ENCODE measurements at places on chromosomes 7 and 10. TPM values are rescaled to one million over a fixed set of nuclear protein-coding genes. Genes with fewer than 3 reads are reported as not detected.

GRCh38 chr7:27198138-27198841 lies 1.6 kb downstream of the HOXA13 start:
- no peak overlapping the region for H3K4me3 ChIP-seq
- no peak for DNase-seq
- H3K4me1 ChIP-seq: peaks cover 50% of the 10 kb centered on the region
- no peak overlapping the region for H3K27ac ChIP-seq
- no peaks in the 10 kb centered on the region for H3K36me3 ChIP-seq
- H3K27me3 ChIP-seq: peaks cover 86% of the 10 kb centered on the region

GRCh38 chr10:7511612-7512011 lies 100.8 kb upstream of the SFMBT2 start:
- no peak overlapping the region for H3K4me3 ChIP-seq
- H3K36me3 ChIP-seq: no peaks in the 10 kb centered on the region
- no peak overlapping the region for H3K27ac ChIP-seq
- H3K27me3 ChIP-seq: no peaks in the 10 kb centered on the region

- H3K4me1 ChIP-seq: no peaks in the 10 kb centered on the region
- no peak overlapping the region for H3K27ac ChIP-seq
- H3K27me3 ChIP-seq: no peaks in the 10 kb centered on the region
- no peaks in the 10 kb centered on the region for H3K36me3 ChIP-seq
These were observed 347.2 kb downstream of the LRMDA start for GRCh38 chr10:75778665-75779064.

Gene ACBD7
- total RNA-seq: not detected

- H3K4me1 ChIP-seq: peaks cover 25% of the 10 kb centered on the region
- H3K4me3 ChIP-seq: peak overlapping the region; percentile 94
- peaks cover 9% of the 10 kb centered on the region for H3K36me3 ChIP-seq
- H3K27me3 ChIP-seq: no peaks in the 10 kb centered on the region
- DNase-seq: no peak
These were observed 767 bp downstream of the KRIT1 start for GRCh38 chr7:92244808-92245486.

Gene SAMD9
- total RNA-seq: 5.0 TPM

GRCh38 chr7:134766779-134767519 lies 12.5 kb upstream of the CALD1 start:
- H3K27ac ChIP-seq: peak overlapping the region; percentile 48
- peaks cover 6% of the 10 kb centered on the region for H3K4me1 ChIP-seq
- H3K27me3 ChIP-seq: no peaks in the 10 kb centered on the region

- H3K36me3 ChIP-seq: peaks cover 16% of the 10 kb centered on the region
- no peak for DNase-seq
- H3K4me1 ChIP-seq: no peaks in the 10 kb centered on the region
- no peaks in the 10 kb centered on the region for H3K27me3 ChIP-seq
- H3K4me3 ChIP-seq: no peak overlapping the region
- no peak overlapping the region for H3K27ac ChIP-seq
These were observed 47.4 kb downstream of the FHIP2A start for GRCh38 chr10:114868870-114869519.

DNA sequence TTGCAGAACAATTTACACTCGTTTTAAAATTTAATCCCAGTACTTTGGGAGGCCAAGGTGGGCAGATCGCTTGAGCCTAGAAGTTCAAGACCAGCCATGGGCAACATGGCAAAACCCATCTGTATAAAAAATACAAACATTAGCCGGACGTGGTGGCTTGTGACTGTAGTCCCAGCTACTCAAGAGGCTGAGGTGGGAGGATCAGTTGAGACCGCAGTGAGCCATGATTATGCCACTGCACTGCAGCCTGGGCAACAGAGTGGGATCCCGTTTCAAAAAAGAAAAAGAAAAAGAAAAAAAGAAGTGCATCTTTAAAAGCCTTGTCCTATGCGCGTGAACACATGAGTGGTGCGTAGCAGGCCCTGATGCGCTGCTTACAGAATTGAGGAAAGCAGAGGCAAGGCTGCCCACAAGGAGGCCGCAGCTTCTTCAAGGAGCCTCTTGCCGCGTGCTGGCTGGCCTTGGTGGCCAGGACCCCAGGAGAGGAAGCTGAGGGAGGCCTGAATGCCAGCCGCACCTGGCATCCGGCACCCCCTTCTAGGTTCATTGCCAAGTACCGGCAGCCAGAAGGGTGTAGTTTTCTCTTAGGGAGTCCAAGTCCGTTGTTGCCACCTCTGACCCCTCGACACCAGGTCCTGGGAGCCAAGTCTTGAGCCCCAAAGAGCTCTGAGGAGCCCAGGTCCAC lies 124.5 kb downstream of the UBE2H start:
- peaks cover 50% of the 10 kb centered on the region for H3K4me1 ChIP-seq
- no peak for DNase-seq
- no peaks in the 10 kb centered on the region for H3K36me3 ChIP-seq
- no peak overlapping the region for H3K4me3 ChIP-seq
- H3K27me3 ChIP-seq: no peaks in the 10 kb centered on the region

- H3K4me1 ChIP-seq: no peaks in the 10 kb centered on the region
- H3K27me3 ChIP-seq: no peaks in the 10 kb centered on the region
- H3K27ac ChIP-seq: no peak overlapping the region
These were observed 91.0 kb upstream of the LRRTM3 start for GRCh38 chr10:66834802-66835201.

DNA sequence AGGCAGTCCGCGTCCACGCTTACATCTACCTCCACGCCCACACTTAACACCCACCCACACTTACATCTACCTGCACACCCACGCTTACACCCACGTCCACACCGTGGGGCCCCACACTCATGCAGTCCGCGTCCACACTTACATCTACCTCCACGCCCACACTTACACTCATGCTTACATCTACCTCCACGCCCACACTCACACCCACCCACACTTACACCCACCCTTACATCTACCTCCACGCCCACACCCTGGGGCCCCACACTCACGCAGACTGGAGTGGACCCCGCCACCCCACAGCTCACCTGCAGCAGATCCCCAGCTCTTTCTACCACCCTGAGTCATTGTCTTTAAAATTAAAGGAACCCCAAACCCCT lies 32.4 kb upstream of the PWWP2B start:
- no peak overlapping the region for H3K4me3 ChIP-seq
- DNase-seq: no peak
- H3K27me3 ChIP-seq: no peaks in the 10 kb centered on the region
- peaks cover 54% of the 10 kb centered on the region for H3K36me3 ChIP-seq
- H3K4me1 ChIP-seq: no peaks in the 10 kb centered on the region
- no peak overlapping the region for H3K27ac ChIP-seq

DNA sequence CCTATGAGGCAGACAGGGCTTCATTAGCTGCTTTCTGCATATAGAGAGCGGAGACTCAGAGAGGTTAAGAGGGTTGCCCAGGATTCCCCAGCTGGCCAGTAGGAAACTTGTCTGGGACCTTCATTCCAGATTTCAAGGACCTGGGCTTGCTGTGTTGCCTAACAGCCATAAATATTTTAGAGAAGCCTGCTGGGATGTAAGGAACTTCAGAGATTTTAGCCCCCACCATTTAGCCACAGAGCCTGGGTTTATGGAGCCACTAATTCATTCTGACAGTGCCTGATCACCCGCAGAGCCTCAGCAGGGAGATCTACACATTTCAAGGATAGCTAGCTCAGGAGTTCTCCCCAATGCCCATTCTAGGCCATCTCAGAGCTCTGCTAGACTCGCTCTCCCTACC lies 56.6 kb upstream of the TRUB1 start:
- H3K4me1 ChIP-seq: no peaks in the 10 kb centered on the region
- H3K27me3 ChIP-seq: no peaks in the 10 kb centered on the region
- H3K36me3 ChIP-seq: no peaks in the 10 kb centered on the region

- H3K4me1 ChIP-seq: no peaks in the 10 kb centered on the region
- no peak overlapping the region for H3K27ac ChIP-seq
- no peak for DNase-seq
- no peaks in the 10 kb centered on the region for H3K36me3 ChIP-seq
- H3K27me3 ChIP-seq: no peaks in the 10 kb centered on the region
- no peak overlapping the region for H3K4me3 ChIP-seq
These were observed 76.9 kb upstream of the VOPP1 start for GRCh38 chr7:55649238-55649637.

GRCh38 chr10:75672842-75673241 lies 241.4 kb downstream of the LRMDA start:
- no peaks in the 10 kb centered on the region for H3K36me3 ChIP-seq
- H3K27ac ChIP-seq: no peak overlapping the region
- H3K4me1 ChIP-seq: peaks cover 14% of the 10 kb centered on the region
- H3K4me3 ChIP-seq: no peak overlapping the region
- no peak for DNase-seq

- no peak for DNase-seq
- peaks cover 48% of the 10 kb centered on the region for H3K4me1 ChIP-seq
- no peaks in the 10 kb centered on the region for H3K36me3 ChIP-seq
- no peak overlapping the region for H3K27ac ChIP-seq
These were observed 22.1 kb downstream of the RAB18 start for GRCh38 chr10:27526242-27526641.

Gene CADPS2
- total RNA-seq: 101 TPM

GRCh38 chr7:29955799-29956486 lies 33.7 kb downstream of the SCRN1 start:
- no peak for DNase-seq
- no peak overlapping the region for H3K4me3 ChIP-seq
- no peaks in the 10 kb centered on the region for H3K36me3 ChIP-seq
- no peak overlapping the region for H3K27ac ChIP-seq
- no peaks in the 10 kb centered on the region for H3K27me3 ChIP-seq
- no peaks in the 10 kb centered on the region for H3K4me1 ChIP-seq

Gene NOD1
- total RNA-seq: 11.6 TPM

Gene CDH23
- total RNA-seq: 29.6 TPM

Gene SLC18A3
- total RNA-seq: 1.0 TPM

- H3K4me1 ChIP-seq: peaks cover 18% of the 10 kb centered on the region
- H3K27me3 ChIP-seq: peaks cover 100% of the 10 kb centered on the region
- H3K4me3 ChIP-seq: no peak overlapping the region
- no peak overlapping the region for H3K27ac ChIP-seq
These were observed 4.5 kb downstream of the CYP26C1 start for GRCh38 chr10:93064874-93065660.

DNA sequence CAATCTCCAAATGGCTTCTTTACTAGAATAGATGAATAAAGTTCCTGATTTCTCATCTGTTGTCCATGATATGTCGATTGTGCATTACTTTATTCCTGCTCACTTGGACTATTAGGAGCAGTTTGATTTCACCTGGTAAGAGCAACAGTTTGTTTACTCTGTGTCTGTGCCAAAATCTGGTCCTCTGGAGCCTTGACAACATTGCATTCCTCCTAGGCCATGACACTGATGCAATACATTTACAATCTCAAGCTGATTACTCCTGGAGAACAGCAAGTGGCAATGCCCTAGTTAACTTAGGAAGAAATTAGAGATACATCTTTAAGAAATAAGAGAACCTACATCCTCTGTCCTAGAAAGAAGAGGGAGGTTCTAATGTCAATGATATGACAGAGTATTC lies 71.8 kb downstream of the SGCE start:
- no peak overlapping the region for H3K27ac ChIP-seq
- no peak for DNase-seq
- no peaks in the 10 kb centered on the region for H3K4me1 ChIP-seq
- H3K36me3 ChIP-seq: no peaks in the 10 kb centered on the region

GRCh38 chr7:1940402-1940786 lies 270.3 kb downstream of the ELFN1 start:
- peak overlapping the region; percentile 40 for H3K4me3 ChIP-seq
- H3K36me3 ChIP-seq: no peaks in the 10 kb centered on the region
- no peak for DNase-seq

Gene CLEC5A
- total RNA-seq: 0.32 TPM

- H3K4me3 ChIP-seq: no peak overlapping the region
- H3K36me3 ChIP-seq: no peaks in the 10 kb centered on the region
- H3K27me3 ChIP-seq: no peaks in the 10 kb centered on the region
- no peak for DNase-seq
- H3K27ac ChIP-seq: no peak overlapping the region
- H3K4me1 ChIP-seq: no peaks in the 10 kb centered on the region
These were observed 3.5 kb upstream of the GNGT1 start for GRCh38 chr7:93902777-93903423.

GRCh38 chr7:132893560-132893959 lies 188.3 kb downstream of the CHCHD3 start:
- H3K36me3 ChIP-seq: no peaks in the 10 kb centered on the region
- no peaks in the 10 kb centered on the region for H3K27me3 ChIP-seq

Gene FAM25A
- not detected for total RNA-seq

- no peak overlapping the region for H3K4me3 ChIP-seq
- H3K27ac ChIP-seq: no peak overlapping the region
- no peaks in the 10 kb centered on the region for H3K27me3 ChIP-seq
- no peak for DNase-seq
- peaks cover 68% of the 10 kb centered on the region for H3K4me1 ChIP-seq
These were observed 141.1 kb downstream of the DIP2C start for GRCh38 chr10:548238-548901.

- peaks cover 24% of the 10 kb centered on the region for H3K4me1 ChIP-seq
- no peak overlapping the region for H3K4me3 ChIP-seq
- H3K36me3 ChIP-seq: peaks cover under 1% of the 10 kb centered on the region
- H3K27me3 ChIP-seq: no peaks in the 10 kb centered on the region
- no peak for DNase-seq
- peak overlapping the region; percentile 70 for H3K27ac ChIP-seq
These were observed 32.8 kb downstream of the KCNH2 start for GRCh38 chr7:150945171-150945852.

GRCh38 chr10:61635471-61635870 lies 27.3 kb upstream of the CABCOCO1 start:
- H3K4me1 ChIP-seq: peaks cover 9% of the 10 kb centered on the region
- H3K27ac ChIP-seq: no peak overlapping the region
- H3K27me3 ChIP-seq: no peaks in the 10 kb centered on the region
- no peak overlapping the region for H3K4me3 ChIP-seq

GRCh38 chr7:157516911-157517781 lies 180.3 kb downstream of the DNAJB6 start:
- H3K36me3 ChIP-seq: no peaks in the 10 kb centered on the region
- H3K27me3 ChIP-seq: no peaks in the 10 kb centered on the region
- no peak for DNase-seq
- no peaks in the 10 kb centered on the region for H3K4me1 ChIP-seq
- H3K27ac ChIP-seq: no peak overlapping the region

- no peak for DNase-seq
- H3K36me3 ChIP-seq: no peaks in the 10 kb centered on the region
- H3K27ac ChIP-seq: no peak overlapping the region
- no peaks in the 10 kb centered on the region for H3K27me3 ChIP-seq
- H3K4me1 ChIP-seq: no peaks in the 10 kb centered on the region
- no peak overlapping the region for H3K4me3 ChIP-seq
These were observed 664.3 kb upstream of the CELF2 start for GRCh38 chr10:10353326-10353868.
